ENCODE measurements at places on chromosomes 2 and 18.

GRCh38 chr18:73462092-73462491, 594.3 kb upstream of the NETO1 start:
- no peak for DNase-seq

- DNase-seq = no peak
These were observed 19.4 kb downstream of the PLB1 start for GRCh38 chr2:28515176-28515751.

GRCh38 chr2:68911246-68911645, 40.0 kb upstream of the BMP10 start:
- DNase-seq = no peak

DNA sequence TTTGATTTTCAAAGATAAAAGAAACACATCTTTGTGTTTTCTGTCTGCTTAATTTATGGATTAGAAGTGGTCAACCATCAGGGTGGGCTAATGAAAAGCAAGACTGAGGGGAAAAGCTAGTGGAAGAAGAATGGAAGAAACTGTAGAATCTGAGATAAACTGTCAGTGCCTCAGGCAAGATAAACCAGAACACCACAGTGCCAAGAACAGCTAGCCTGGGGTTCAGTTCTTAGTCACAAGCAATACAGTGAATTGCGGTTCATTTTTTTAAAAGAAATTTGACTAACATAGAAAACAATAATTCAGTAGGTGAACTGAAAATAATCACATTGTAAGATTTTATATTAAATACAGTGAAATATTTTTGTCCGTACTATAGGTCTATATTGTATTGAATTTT, 22.0 kb upstream of the LNPK start:
- DNase-seq = no peak

GRCh38 chr2:46339200-46339599, 42.0 kb downstream of the EPAS1 start:
- no peak for DNase-seq

DNA sequence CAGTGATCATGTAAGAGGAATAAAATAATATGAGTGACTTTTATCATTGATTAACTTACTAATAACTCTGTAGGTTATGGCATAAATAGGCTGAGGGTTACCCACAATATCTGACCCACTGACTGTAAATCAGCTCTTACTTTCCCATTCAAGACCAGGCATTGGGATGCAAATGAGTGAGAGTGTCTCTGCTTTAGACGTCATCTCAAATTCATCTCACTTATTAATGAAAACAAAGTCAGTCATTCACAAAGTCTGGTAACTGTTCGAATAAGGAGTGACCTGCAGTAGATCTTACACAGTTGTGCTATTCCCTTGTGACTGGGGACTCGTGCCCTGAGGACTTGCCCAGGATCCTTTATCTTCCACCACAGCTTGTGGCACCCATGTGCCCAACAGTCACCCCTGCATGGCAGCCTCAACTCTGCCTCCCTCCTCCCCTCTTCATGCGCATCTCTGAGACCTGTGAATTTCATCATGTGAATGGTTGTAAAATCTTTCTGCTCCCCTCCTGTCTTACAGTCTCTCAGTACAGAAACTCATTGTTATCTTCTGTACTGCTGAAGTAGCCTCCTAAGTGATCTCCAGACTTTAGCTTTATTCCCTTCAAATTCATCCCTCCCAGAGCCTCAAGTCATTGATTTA, 131.4 kb downstream of the ARHGAP28 start:
- DNase-seq = no peak

- no peak for DNase-seq
These were observed 71.8 kb downstream of the FMNL2 start for GRCh38 chr2:152406836-152407161.

DNA sequence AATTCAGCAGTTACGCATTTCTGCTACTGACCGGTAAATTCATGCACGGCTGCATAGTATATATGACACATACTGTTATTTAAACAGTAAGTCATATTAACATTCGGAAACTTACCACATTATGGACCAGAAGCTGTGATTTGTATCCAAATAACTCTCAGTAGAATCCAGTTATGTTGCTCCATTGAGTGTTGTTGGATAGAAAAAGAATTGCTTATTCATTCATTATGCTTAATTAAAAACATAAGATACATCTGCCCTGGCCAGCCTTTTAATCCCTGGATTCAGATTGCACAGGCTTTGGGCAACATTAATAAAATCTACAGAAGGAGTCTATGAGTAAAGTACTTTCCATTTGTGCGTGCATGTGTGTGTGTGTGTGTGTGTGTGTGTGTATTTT, 111.3 kb downstream of the CPS1 start:
- no peak for DNase-seq

GRCh38 chr2:15275346-15275745, 285.8 kb downstream of the NBAS start:
- no peak for DNase-seq

- no peak for DNase-seq
These were observed 111.2 kb downstream of the STPG4 start for GRCh38 chr2:47043891-47044239.

GRCh38 chr2:197273485-197273884, 37.1 kb downstream of the ANKRD44 start:
- no peak for DNase-seq

DNA sequence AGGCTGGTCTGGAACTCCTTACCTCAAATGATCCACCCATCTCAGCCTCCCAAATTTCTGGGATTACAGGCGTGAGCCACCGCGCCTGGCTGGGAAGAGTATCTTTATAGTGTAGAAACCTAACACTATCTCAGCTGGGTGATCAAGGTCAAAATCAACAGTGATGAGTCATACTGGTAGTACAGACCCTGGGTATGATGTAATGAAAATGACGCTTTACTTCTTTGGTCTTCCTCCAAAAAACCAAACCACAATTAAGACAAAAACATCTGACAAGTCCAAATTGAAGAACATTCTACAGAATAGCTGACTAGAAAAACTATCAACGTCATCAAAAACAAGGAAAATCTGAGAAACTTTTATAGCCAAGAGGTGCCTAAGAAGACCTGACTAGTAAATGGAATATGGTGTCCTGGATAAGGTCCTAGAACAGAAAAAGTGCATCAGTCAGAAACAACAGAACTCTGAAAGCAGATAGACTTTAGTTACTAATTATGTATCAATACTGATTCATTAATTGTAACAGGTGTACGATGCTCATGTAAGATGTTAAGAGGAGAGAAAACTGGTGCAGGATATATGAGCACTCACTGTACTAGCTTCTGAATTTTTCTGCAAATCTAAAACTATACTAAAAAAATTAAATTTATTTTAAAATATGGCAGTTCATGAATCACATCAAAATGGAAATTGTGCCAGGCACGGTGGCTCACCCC, 25.4 kb downstream of the PDCL3 start:
- no peak for DNase-seq

GRCh38 chr2:170707821-170708795, 7.0 kb upstream of the SP5 start:
- DNase-seq = no peak

DNA sequence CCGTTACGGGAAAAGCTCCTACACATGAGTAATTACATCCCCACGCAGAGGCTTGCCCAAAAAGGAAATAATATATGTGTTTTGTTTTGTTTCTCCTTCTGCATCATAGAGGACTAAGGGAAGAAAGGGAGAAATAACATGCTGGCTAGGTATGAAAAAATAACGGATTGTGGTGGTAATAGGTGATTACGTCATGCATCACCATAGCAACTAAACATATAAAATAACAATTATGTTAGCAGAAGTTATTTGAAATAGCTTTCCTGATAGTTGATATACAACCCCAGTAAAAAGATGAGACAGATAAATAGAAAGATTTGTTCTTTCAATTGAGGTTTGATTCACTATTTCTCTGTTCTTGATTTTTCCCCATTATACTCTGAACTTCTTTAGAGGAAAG, 518.0 kb downstream of the ZNF516 start:
- DNase-seq = no peak

DNA sequence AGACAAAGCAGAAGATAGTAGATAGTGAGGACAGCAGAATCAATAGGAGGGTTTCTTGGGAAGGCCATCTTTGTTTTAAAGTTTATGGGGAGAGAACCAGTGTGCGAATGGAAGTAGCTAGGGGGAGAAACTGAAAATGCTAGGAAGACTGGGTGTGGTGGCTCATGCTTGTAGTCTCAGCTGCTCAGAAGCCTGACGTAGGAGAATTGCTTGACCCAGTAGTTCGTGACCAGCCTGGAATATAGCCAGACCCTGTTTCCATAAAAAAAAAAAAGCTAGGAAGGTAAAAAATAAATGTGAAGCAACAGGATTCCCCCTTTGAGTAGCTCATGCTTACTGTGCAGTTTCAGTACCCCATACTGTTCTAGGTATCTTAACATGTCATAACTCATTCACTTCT, 19.2 kb upstream of the DRC1 start:
- DNase-seq = no peak

- no peak for DNase-seq
These were observed 160.3 kb upstream of the TCF4 start for GRCh38 chr18:55748227-55748738.

DNA sequence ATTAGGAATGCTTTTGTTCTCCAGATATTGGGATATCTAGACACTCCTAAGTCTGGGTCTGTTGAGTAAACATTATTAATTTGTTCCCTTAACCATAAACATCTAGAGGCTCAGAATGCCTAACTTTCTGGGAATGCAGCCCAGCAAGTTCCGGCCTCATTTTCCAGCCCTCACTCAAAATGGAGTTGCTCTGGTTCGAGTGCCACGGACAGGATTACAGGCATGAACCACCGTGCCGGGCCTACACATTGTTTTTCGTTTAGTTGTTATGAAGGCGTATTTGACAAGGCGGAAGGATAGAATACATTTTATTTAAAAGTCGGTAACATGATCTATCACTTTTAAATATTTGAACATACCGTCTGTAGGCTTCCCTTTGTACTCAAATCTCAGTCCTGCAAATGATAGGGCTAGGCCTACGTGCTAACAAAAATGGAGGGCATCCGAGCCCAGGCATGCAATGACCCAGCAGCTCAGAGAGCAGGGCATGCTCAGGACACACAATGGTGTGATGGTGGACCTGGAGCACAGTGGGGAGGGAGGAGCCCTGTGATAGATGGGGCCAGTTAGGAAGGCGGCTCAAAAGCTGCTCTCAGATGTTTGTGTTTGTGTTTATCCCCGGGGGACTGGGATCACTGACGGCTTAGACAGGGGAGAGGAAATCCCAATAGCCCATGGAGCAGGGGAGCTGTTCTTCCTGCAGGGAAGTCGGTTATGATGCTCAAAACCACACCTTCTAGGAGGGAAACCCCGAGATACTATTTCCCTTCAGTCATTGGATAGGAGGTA, 2.9 kb upstream of the SCYGR1 start:
- DNase-seq = no peak

GRCh38 chr18:23456835-23457234, 3.7 kb downstream of the RIOK3 start:
- no peak for DNase-seq

GRCh38 chr2:169119851-169120250, 50.5 kb downstream of the DHRS9 start:
- no peak for DNase-seq

GRCh38 chr2:186761814-186762213, 68.0 kb downstream of the FAM171B start:
- no peak for DNase-seq

DNA sequence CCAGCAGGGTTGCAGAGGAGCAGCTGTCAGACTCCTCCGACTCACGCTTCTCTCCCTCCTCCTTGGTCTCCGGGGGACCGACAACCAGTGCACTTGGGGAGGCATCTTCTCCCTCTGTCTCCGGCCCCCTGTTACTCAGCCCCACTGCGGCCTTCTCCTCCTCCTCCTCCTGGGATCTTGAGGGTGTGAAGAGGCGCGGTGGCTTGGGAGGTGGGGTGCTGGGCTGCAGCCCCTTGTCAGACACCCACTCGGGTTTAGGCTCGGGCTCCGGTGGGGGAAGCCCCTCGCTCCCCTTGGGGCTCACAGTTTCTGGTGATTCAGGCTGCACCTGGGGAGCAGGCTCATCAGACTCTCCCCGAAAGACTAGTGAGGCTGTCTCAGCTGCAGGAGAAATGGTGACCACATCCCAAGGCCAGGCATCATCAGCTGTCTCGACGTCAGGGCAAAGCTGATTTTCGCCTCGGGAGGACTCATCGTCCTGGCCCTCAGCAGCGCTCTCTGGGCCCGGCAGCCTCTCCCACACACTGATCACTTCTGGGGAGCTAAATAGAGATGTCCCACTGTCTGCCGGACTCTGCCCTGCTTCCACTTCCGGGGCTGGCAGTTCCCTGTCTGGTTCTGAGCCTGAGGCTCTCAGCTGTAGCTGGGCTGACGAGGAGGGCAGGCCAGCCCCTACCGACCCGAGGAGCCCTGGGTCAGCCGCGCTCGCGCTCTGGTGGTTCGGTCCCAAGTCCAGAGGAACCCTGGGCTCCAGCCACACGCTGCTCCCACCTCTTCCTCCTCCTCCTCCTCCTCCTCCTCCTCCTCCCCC, 9.0 kb upstream of the SFXN5 start:
- DNase-seq = no peak

DNA sequence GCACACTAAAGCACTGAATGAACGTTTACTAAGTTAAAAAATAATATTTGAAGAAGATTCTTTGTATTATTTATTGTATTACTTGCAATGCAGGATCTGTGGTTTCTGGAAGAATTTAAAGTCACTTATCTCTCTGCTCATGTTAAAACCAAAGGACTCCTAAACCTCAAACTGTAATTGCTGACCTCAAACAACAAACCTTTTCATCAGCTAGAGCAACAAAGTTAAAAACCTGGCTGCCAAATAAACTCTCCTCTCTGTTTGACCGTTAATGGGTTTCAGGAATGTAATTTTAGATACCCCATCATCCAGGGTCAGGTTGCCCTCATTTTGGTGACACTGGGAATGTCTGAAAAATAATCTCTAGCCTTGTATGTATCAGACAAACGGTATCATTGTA, 239.1 kb downstream of the TGIF1 start:
- DNase-seq = no peak

DNA sequence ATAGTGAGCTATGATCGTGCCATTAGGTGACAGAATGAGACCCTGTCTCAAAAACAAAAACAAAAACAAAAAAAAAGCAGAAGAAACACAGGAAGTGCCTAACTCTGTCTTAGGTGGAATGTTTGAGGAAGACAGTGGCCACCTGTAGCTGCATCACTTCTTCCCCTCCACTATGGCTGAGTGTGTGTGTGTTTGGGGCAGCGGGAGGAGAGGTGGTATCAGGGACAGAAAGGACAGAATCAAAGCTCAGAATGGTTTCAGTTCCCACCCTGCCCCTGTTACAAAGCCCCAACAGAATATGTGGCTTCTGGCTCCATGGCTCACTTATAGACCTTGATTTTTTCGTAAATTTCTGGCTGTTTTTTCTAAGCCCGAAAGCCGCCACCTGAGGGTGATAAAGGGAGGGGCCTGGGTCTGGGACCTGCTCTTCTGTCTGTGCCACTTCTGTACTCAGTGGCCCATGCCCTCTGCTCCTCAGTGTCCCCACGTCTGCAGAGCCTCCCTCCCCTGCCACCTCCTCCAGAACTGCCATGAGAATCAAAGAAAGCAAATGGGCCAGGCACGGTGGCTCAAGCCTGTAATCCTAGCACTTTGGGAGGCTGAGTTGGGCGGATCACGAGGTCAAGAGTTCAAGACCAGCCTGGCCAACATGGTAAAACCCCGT, 27.4 kb downstream of the SERTAD2 start:
- DNase-seq = no peak

GRCh38 chr18:13545955-13546354, 180.4 kb downstream of the FAM210A start:
- no peak for DNase-seq

GRCh38 chr2:73979021-73979420, 5.7 kb upstream of the TET3 start:
- DNase-seq = no peak
